Substantia nigra (tissue), 51 donors: ENCODE measurements at places on chromosomes 13 and 19.

DNA sequence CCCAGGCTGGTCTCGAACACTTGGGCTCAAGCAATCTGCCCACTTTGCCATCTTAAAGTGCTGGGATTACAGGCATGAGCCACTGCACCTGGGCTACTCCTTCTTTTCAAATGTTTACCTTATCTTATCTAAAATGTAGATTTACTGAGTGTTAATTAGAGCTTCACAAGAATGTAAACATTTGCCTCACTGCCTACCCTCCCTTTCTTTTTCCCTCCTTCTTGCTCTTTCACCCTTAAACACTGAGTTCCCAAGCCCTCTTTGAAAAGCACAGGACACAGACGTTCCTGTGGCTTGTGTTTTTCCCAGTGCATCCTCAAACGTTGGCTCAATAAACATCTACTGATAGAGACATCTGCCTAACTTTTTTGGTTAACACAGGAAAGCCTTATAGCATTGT, 32.7 kb upstream of the CYSLTR2 start:
- no peak for DNase-seq

GRCh38 chr19:35081201-35081600, 34.4 kb upstream of the FXYD3 start:
- DNase-seq: no peak

GRCh38 chr13:110921209-110921608, 6.3 kb upstream of the ANKRD10 start:
- DNase-seq: no peak

DNA sequence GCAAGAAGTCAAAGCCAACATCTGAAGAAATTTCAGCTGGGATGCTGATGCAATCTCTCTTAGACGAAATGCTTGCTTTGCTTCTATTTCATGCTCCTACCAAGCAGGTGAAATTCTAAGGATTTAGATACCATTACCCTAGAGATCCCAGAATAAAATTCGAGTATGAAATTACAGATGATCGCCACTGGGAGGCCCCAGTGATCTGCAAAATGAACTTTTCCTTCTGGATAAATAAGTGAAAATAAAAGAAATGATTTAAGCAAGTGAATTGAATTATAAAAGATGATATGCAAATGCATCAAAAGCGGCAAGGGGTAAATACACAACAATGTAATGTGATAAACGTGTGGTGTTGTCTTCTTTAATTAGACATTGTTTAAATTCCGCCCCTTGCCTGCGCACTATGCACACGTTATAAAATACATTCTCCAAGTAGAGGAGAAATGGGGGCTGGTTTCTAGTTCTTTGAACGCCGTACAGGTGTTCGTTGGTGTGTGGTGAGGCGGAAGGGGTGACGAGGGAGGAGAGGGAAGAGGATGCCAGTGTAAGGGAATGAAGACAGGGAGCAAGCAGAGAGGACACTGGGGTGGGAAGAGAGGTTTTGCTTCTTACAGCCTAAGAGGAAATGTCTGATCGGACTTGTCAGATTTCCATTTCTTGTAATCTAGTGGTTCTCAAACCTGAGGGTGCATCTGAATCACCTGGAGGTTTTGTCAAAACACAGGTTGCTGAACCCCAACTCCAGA, 58.0 kb downstream of the ERCC5 start:
- no peak for DNase-seq

DNA sequence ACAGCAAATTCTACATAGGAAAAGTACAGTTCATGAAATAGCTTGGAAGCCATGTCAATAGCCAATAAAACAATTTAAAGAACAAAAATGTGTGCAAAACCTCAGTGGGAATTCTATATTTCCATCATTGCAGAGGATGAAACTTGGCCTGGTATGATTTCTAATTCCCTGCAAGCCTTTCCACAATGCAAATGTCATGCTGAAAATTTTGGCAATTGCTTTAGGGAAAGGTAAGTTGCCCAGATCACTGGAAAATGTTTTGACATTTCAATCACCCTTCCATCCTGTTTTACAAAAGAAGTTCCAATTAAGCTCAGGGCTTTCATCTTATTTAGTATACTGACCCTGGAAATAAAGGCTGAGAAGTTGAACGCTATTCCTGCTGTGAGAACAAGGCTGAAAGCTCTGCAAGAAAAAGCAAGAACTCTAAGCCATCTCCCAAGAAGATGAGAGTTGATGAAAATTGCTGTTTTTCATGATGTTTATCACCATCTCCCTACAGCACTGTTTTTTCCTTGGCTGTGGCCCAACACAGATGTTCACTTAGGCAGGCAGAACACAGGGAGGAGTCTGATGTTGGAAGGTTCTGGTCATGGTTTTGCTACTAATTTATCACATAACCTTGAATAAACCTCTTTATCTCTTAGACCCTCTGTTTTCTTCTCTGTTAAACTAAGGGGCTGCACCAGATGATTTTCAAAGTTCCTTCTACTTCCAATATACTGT, 263.7 kb downstream of the KCTD12 start:
- DNase-seq: no peak
